ENCODE measurements at places on chromosomes 7 and 10. TPM values are rescaled to one million over a fixed set of nuclear protein-coding genes. Genes with fewer than 3 reads are reported as not detected.

The PTF1A gene
- not detected for total RNA-seq

The CFAP70 gene
- 0.95 TPM for total RNA-seq

The ASB15 gene
- total RNA-seq, result not detected

The AMPH gene
- total RNA-seq, result 0.07 TPM

- peak within 1 kb of the TSS; percentile 81 for H3K4me3 ChIP-seq
- no peaks in the 10 kb centered on the region for H3K36me3 ChIP-seq
- peak; percentile 25 for DNase-seq
- peaks cover 8% of the 10 kb centered on the region for H3K4me1 ChIP-seq
Measured at GRCh38 chr7:12570534-12571461, at the start of gene SCIN. Gene SCIN, plus strand, starts transcription at chr7:12570720. Its CDS starts 67 bp downstream, at chr7:12570787.

GRCh38 chr10:116913695-116914094 is 64.4 kb downstream of the ENO4 start:
- no peaks in the 10 kb centered on the region for H3K4me1 ChIP-seq
- no peak for DNase-seq
- no peaks in the 10 kb centered on the region for H3K36me3 ChIP-seq
- H3K27me3 ChIP-seq, result peaks cover 17% of the 10 kb centered on the region

GRCh38 chr10:124601431-124602120 is 140.0 kb downstream of the LHPP start:
- no peaks in the 10 kb centered on the region for H3K4me1 ChIP-seq
- H3K27me3 ChIP-seq, result no peaks in the 10 kb centered on the region
- H3K36me3 ChIP-seq, result no peaks in the 10 kb centered on the region
- H3K27ac ChIP-seq, result no peak overlapping the region

GRCh38 chr10:49081547-49082275 is 33.6 kb downstream of the VSTM4 start:
- H3K36me3 ChIP-seq, result peaks cover 3% of the 10 kb centered on the region
- peaks cover 14% of the 10 kb centered on the region for H3K27me3 ChIP-seq
- no peak for DNase-seq
- no peak overlapping the region for H3K27ac ChIP-seq
- no peak overlapping the region for H3K4me3 ChIP-seq

DNA sequence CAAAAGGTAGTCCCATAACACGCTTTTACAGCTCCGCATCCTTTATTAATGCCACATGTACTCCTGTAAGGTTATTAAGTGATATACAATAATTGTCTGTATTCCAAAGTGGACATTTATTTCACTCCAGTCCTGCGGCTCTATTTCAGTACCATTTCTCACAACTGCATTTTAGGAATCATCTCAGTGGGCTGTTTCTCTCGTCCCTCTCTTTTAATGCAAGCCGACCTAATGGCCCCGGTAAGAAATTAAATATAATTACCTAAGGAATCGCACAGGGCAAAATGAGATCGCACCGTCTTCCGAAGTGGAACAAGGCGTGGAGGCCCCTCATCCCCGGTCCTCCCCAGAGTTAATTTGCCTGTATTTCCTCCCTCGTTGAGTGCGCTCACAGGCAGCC is 216.5 kb downstream of the RAB11FIP2 start:
- DNase-seq, result no peak
- peak overlapping the region; percentile 76 for H3K4me3 ChIP-seq
- peaks cover 17% of the 10 kb centered on the region for H3K4me1 ChIP-seq
- H3K27me3 ChIP-seq, result no peaks in the 10 kb centered on the region
- H3K27ac ChIP-seq, result peak overlapping the region; percentile 94

GRCh38 chr7:149468208-149468607 is 7.3 kb upstream of the ZNF777 start:
- H3K4me1 ChIP-seq, result no peaks in the 10 kb centered on the region
- H3K4me3 ChIP-seq, result no peak overlapping the region
- H3K27me3 ChIP-seq, result no peaks in the 10 kb centered on the region
- DNase-seq, result no peak
- H3K27ac ChIP-seq, result no peak overlapping the region
- H3K36me3 ChIP-seq, result peaks cover 10% of the 10 kb centered on the region

DNA sequence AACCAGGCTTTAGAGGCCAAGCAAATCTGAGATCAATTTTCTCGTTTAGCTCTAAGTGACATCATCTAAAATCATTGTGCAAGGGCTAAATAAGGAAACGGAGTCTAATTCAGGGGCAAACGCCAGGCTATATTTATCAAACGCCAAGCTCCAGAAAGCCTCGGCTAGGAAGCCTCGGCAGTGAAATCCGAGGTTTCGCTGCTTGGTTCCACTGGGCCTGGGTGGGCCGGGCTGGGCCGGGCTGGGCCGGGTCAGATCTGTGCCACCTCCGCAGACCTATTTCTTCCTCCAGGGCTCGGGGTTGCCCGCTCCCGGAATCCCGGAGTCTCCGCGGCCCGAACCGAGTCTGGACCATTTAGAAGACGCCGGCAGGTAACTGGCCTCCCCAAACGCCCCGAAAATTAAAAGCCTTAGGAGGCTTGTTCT is 459 bp upstream of the FEZF1 start:
- H3K4me1 ChIP-seq, result peaks cover 10% of the 10 kb centered on the region
- H3K27ac ChIP-seq, result no peak overlapping the region
- H3K36me3 ChIP-seq, result peaks cover 3% of the 10 kb centered on the region
- peaks cover 94% of the 10 kb centered on the region for H3K27me3 ChIP-seq

DNA sequence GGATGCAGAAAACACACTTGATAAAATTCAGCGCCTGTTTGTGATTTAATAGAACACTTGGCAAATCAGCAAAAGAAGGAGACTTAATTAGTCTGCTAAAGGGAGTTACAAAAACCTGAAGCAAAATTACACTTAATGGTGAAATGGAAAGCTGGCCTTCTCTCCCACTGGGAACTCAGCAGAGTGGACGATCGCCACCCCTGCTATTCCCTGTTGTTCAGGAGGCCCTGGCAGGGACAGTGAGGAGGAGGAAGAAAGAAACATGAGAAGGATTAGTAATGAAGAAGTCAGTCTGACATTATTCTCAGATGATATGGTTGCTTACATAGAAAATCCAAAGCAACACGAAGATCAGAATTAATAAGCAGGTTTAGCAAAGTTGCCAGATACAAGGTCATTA is 5.6 kb upstream of the KNDC1 start:
- no peak overlapping the region for H3K4me3 ChIP-seq
- peaks cover 26% of the 10 kb centered on the region for H3K27me3 ChIP-seq
- H3K27ac ChIP-seq, result no peak overlapping the region
- DNase-seq, result no peak
- no peaks in the 10 kb centered on the region for H3K4me1 ChIP-seq

GRCh38 chr10:101995451-101996063 is 60.4 kb downstream of the ARMH3 start:
- peak overlapping the region; percentile 72 for H3K27ac ChIP-seq
- H3K36me3 ChIP-seq, result no peaks in the 10 kb centered on the region
- no peak for DNase-seq
- H3K4me3 ChIP-seq, result no peak overlapping the region
- no peaks in the 10 kb centered on the region for H3K27me3 ChIP-seq

DNA sequence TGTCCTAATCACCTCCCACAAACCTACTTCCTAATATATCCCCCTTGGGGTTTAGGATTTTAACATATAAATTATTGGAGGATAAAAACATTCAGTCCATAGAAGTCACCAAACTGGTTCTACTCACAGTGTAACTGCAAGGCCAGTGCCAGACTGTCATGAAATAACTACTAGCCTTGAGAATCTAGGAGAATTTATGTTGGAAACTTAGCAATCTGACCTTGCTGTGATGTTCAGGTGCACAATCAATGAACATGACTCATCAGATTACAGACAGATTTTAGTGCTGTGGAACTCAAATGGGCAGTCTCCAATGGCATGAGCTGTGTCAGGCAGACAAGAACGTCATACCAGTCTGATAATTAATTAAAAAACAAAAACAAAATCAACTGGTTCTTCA is 571.4 kb upstream of the IGFBP3 start:
- H3K27me3 ChIP-seq, result no peaks in the 10 kb centered on the region
- H3K27ac ChIP-seq, result no peak overlapping the region
- no peak overlapping the region for H3K4me3 ChIP-seq
- H3K36me3 ChIP-seq, result no peaks in the 10 kb centered on the region

- H3K27ac ChIP-seq, result peak overlapping the region; percentile 96
- peaks cover 70% of the 10 kb centered on the region for H3K4me1 ChIP-seq
- no peaks in the 10 kb centered on the region for H3K27me3 ChIP-seq
- H3K36me3 ChIP-seq, result peaks cover 4% of the 10 kb centered on the region
- no peak for DNase-seq
Measured at GRCh38 chr10:88901206-88901983, 21.4 kb downstream of the STAMBPL1 start.

DNA sequence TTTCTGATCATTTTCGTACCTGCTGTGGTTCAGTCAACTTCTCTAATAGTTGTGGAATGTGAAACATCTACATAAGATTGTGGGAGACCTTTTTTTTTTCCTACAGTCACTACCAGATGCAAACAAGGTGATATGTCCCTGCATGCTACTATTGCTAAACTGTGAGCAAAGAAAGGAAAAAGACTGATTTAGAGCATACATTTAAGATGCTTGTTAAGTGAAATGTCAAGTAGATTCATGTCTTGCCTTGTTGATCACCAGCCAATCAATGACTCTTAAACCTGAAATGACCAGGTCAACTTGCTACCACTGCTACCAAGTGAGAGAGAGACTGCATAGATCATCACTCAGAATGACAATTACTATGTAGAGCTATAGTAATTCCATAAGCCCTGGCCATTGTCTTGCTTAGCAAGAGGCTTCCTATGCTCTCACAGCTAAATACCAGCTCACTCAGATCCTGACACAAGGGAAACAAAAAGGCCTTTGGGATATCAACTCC is 84.3 kb upstream of the SKAP2 start:
- no peak for DNase-seq
- no peaks in the 10 kb centered on the region for H3K36me3 ChIP-seq
- H3K27ac ChIP-seq, result no peak overlapping the region
- H3K4me1 ChIP-seq, result no peaks in the 10 kb centered on the region
- H3K4me3 ChIP-seq, result no peak overlapping the region

- H3K27me3 ChIP-seq, result peaks cover 29% of the 10 kb centered on the region
- DNase-seq, result no peak
- H3K36me3 ChIP-seq, result no peaks in the 10 kb centered on the region
- no peak overlapping the region for H3K4me3 ChIP-seq
- H3K27ac ChIP-seq, result no peak overlapping the region
- H3K4me1 ChIP-seq, result peaks cover 5% of the 10 kb centered on the region
Measured at GRCh38 chr10:110684800-110685446, 40.8 kb downstream of the RBM20 start.

DNA sequence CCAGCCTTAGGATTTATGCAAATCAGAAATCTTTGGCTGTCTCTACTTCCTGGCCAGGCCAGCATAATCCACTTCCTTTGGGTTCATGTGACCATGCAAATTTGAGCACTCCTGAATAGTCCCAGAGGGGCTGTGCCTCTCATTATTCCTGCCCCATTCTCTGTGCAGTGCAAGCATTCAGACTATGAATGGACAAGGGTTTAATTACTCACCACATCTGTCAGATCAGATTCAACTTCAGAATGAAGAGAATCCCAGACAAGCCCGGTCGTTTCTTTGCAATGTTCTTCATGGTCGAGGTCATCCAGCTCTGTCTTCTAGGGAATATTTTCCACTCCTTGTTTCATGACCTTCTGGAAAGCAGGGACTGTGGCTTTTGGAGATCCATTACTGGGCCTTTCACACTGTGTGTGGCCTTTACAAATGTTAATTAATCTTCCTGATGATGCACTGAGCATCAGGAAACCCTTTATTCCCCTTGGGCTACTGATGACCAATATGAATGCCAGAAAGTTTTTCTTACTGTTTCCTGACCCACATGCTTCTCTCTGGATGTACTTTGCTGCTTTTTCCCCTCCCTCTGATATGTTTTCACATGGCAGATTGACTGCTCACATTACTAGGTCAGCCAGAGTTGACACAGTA is 217.6 kb upstream of the TCF7L2 start:
- H3K36me3 ChIP-seq, result no peaks in the 10 kb centered on the region
- no peak overlapping the region for H3K27ac ChIP-seq
- no peaks in the 10 kb centered on the region for H3K27me3 ChIP-seq
- H3K4me3 ChIP-seq, result no peak overlapping the region

DNA sequence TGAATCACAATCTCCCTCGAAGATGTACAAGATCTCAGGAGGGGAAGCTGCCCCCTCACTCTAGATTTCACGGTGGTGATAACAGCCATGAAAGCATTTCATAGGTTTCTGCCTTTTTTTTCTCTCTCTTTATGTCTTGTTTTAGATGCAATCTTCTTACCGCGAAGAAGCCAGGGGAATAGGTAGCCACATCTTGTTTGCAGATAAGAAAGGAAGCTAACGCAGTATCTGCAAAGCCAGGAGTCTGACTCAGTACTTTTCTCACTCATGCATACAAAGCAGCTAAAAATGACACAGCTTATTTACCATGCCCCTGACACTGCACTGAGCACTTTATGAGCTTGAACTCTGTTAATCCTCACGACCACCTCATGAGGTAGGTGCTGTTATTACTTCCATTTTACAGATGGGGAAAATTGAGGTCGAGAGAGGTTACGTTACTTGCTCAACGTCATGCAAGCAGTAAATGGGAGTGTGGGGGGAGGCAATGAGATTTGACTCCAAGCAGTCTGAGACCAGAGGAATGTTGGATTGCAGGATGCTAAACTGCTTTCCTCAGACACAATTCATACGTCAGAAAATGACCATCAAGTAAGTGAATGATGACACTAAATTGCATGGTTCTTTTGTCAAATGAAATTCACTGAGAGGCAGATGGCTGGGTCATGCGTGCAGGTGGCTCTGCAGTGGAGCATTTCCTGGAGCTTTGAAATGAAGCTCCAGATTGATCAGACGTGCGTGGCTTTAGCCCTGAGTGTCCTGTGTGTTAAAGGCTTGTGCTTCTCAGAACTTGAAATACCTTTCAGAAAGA is 3.3 kb downstream of the MAP3K8 start:
- peak overlapping the region; percentile 53 for H3K27ac ChIP-seq
- peaks cover 6% of the 10 kb centered on the region for H3K27me3 ChIP-seq
- H3K4me1 ChIP-seq, result peaks cover 70% of the 10 kb centered on the region
- DNase-seq, result peak; percentile 48
- H3K36me3 ChIP-seq, result peaks cover 47% of the 10 kb centered on the region

DNA sequence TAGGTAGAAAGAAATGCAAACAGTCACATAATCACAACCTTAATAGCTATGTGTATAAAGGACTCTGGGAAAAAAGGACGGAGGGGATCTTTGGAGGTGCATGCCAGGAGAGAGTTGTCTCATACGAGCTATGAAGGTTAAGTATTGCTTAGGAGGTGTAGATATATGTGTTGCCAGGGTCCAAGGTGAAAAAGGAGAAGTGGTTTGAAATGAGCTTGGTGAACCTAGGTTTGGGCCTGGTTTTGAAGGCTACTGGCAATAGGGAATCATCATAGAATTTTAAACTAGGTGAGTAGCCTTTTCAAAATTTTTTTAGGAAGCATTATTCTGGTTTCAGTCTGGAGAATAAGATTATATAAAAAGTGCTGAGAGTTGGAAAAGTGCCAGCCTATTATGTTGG is 336.8 kb downstream of the AUTS2 start:
- H3K36me3 ChIP-seq, result no peaks in the 10 kb centered on the region
- DNase-seq, result no peak
- H3K27ac ChIP-seq, result no peak overlapping the region
- H3K4me3 ChIP-seq, result no peak overlapping the region

DNA sequence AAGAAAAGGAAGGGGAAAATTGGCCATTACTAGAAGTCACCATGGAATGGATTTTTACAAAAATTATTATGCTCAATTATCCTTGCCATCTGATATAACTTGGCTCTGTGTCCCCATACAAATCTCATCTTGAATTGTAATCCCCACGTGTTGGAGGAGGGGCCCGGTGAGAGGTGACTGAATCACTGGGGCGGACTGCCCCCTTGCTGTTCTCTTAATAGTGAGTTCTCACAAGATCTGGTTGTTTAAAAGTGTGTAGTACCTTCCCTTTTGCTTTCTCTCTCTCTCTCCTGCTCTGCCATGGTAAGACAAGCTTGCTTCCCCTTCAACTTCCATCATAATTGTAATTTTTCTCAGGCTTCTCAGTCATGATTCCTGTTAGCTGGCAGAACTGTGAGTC is 1023.6 kb downstream of the XPNPEP1 start:
- no peak overlapping the region for H3K4me3 ChIP-seq
- peaks cover 3% of the 10 kb centered on the region for H3K36me3 ChIP-seq
- no peak for DNase-seq
- H3K27ac ChIP-seq, result no peak overlapping the region
- H3K4me1 ChIP-seq, result no peaks in the 10 kb centered on the region
- H3K27me3 ChIP-seq, result no peaks in the 10 kb centered on the region

Measured in activated T-cell treated with anti-CD3 and anti-CD28 coated beads, Interleukin-2, amount 50 U/mL, for 72 hours (primary cell).